ENCODE measurements at places on chromosomes 11 and 22.

DNA sequence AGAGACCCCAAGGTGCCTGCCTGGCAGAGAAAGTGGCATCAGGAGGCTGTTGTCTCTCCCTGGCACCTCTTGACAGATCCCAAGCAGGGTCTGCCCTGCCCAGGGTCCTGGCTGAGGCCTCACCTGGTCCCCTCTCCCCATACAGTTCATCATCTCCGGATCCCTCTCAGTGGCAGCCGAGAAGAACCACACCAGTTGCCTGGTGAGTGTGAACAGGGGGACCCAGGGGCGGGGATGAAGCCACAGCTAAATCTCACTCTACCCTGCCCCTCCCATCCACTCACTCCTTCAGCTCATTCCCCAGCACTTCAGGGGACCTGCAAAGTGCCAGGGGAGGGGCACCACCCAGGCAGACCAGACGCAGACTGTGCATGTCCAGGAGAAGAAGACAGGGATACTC lies 14.0 kb upstream of the MS4A10 start:
- DNase-seq, result no peak

DNA sequence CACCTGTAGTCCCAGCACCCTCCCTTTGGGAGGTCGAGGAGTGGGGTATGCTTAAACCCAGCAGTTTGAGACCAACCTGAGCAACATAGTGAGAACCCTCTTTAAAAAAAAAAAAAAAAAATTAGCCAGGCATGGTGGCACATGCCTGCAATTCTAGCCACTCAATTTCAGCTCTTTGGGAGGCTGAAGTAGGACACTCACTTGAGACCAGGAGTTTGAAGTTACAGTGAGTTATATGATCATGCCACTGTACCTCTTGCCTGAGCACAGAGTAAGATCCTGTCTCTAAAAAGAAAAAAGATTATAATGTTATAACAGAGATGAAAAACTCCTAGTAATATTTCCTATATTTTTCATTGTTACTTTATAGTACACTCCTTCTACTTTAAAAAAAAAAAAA lies 23.9 kb downstream of the PIK3C2A start:
- DNase-seq, result no peak

DNA sequence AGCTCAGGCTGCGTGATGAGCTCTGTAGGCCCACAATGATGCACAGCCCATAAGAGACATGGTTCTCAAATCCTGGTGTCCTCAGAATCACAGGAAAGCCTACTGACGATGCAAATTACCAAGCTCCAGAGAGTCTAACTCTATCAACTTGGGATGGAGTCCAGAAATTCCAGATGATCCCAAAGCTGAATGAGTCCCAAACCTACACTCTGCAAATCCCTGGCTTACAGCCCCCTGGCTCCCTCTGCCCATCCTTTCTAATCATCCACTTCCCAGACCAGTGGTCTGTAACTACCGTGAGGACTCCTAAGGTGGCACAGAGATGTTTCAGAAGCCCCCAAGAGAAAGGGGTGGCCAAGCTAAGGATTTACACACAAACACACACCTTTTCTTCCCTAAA lies 13.5 kb downstream of the ARFGAP2 start:
- DNase-seq, result no peak

GRCh38 chr11:114182471-114183043 lies 113.6 kb upstream of the NNMT start:
- DNase-seq, result no peak

GRCh38 chr11:118820412-118821357 lies 29.7 kb upstream of the DDX6 start:
- DNase-seq, result peak; percentile 81

DNA sequence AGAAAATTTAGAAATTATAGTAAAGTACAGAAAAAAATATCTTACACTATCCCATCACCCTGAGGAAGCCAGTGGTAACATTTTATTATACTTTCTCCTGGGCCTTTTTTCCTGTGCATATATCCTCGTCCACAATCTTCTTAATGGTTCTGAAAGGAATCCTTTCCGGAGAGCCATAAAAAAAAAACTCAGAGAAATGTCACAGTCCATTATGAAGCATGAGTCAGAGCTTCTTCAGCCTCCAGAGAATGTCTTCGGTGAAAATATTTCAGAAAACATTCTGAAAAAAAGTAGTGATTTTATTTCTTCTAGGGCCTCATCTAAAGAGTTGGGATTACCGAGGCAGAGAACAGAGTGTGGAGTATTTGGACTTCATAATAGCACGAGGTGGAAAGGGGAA lies 163.4 kb downstream of the INSC start:
- no peak for DNase-seq

All from ureter (tissue), 1 donor.